Frontal cortex (tissue), 4 donors: ENCODE measurements at places on chromosomes 2 and 18. TPM values are rescaled to one million over a fixed set of nuclear protein-coding genes. Genes with fewer than 3 reads are reported as not detected.

HOXD12 gene
- total RNA-seq = not detected

UGT1A10 gene
- total RNA-seq = not detected

TUBA3E gene
- total RNA-seq = not detected

IL1F10 gene
- total RNA-seq = not detected

SLC30A3 gene
- 0.82 TPM for total RNA-seq

TAF1B gene
- 43.2 TPM for total RNA-seq

KYNU gene
- under 0.01 TPM for total RNA-seq

RSAD2 gene
- total RNA-seq = 3.3 TPM

GAREM2 gene
- total RNA-seq = 6.1 TPM

PNKD gene
- 15.1 TPM for total RNA-seq

SERPINB4 gene
- total RNA-seq = not detected

DTNB gene
- total RNA-seq = 18.3 TPM

RAPGEF4 gene
- 23.6 TPM for total RNA-seq

DQX1 gene
- total RNA-seq = not detected

AKAIN1 gene
- 4.5 TPM for total RNA-seq

AMMECR1L gene
- total RNA-seq = 11.0 TPM

DUSP2 gene
- 4.5 TPM for total RNA-seq

TMEM17 gene
- total RNA-seq = 4.9 TPM

GPR75 gene
- total RNA-seq = 18.3 TPM

TRIM54 gene
- not detected for total RNA-seq

TMEM178A gene
- 26.9 TPM for total RNA-seq

CYP26B1 gene
- 0.82 TPM for total RNA-seq

DNAH6 gene
- total RNA-seq = 4.9 TPM

AFF3 gene
- 56.7 TPM for total RNA-seq

CAVIN2 gene
- 3.3 TPM for total RNA-seq

IL36B gene
- not detected for total RNA-seq
